Naive thymus-derived CD8-positive, alpha-beta T cell (primary cell): ENCODE measurements at places on chromosomes 5 and 9.

DNA sequence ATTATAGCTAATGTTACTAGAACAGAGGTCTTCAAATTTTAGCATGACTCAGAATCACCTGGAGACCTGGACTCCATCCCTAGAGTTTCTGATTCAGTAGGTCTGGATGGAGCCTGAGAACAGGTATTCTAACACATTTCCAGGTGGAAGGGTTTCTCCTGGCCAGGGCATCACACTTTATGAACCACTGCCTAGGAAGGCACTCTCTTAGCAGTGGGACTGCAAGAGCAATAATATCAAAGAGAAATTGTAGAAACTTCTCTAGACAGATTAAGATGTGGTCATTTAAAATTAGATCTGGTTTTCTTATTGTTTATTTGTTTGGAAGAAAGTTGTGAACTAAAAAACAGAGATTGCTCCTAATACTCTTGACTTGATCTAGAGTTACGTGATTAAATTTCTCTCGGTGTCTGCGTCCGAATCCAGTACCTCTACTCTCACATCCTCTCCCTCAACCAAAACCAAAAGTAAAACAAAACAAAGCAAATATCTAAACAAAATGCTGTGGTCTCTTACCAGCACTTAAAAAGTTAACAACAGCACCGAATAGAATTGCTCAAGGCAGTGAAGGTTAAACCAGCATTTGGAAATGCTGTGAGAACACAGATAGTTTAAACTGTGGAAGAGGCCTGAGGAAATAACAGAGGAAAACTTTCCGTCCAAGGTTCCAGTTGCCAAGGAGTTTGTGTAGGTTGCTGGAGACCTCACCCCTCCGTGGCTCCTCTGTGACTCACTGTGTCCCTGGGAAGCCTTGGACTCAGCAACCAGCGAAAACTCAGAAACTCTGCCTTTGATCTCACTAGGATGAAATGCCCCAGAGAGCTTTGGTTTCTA is 193.4 kb downstream of the ARRDC3 start:
- no peak for DNase-seq

GRCh38 chr5:30390095-30390494 is 803.4 kb upstream of the CDH6 start:
- no peak for DNase-seq

DNA sequence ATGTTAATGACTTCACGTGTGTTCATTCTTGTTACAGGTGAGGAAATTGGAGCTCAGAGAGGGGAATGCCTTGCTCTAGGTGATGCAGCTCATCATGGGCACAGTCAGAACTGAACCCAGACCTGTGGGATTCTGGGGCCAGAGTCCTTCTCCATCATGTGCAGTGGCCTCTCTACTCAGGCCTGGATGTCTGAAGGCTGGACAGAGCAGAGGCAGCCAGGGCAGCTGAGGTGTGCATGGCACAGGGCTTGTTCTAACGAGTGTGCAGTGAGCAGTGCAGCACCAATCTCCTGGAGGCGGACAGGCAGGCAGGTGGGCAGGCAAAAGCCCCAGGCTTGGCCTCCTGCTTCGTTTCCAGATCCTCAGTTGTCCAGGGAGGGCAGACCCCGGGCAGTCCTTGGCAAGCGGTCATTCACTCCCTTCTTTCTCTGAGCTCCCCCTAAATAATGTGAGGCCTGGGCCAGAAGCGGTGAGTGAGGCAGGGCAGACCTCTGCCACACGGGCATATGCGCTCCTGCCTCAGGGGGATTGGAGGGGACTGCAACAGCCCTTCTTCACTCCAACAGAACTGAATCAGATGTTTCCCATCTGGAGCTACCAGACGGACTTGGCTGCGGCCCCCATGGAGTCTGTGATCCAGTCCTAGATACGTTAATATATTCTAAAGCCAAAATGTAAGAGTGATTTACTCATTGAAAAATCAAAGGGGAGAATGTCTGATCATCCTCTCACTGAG is 68.7 kb upstream of the FSTL4 start:
- no peak for DNase-seq

DNA sequence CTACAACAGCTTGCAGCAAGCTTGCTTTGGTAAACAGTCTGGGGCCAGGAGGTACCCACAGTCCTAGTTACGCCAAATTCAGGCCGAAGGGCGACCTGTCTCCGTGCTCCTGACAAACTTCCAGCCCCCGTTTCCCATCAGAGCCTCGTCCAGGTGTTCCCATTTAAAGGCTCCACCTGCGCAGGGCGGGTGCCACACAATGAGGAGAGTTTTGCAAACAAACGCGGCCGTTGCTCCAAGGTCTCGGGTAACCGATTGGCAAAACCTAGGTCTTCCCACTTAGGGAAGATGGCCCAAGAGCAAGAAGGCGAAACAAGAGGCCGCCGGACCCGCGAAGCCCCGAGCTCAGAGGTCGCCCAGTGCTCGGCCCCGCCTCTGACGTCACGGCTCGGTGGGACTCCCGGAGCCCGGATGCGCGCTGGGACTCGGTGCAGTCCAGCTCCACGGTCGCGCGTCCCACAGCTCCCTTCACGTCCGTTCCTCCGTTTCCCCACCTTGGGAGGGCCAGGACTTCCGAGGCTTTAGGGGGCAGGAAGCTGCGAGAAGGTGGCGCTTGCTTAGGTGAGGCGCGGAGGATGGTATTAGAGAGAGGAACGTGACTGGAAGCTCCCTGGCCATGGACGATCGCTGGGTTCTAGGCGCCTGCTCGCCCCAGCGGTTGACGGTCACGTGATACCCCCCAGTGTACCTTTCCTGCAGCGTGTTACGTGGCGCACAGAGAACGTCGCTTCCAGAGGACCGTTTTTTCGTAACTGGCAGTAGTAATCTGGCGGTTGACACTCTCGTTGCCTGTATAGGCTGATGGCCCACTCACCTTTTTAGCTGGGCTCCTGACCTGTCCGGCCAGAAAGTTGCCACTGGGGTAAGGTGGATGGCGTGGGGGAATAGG is 41.8 kb upstream of the KDM4C start:
- DNase-seq: peak; percentile 31

DNA sequence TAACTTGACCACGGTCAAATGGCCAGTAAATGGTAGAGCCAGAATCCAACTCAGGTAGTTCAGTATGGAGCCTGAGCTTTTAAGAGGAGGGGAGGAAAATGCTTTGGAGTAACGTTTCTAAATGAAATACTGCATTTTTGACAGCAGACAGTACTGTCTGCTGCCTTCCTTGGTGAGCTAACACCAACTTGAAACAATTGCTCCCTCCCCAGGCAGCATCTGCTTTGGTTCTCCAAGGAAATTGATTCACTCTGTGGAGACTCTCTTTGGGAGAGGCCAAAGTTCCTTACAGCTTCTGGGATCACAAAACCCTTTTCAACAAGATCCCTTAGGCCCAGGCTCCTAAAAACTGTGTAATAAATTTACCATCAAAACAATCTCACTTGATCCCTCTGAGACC is 75.2 kb upstream of the SSBP2 start:
- DNase-seq: no peak

DNA sequence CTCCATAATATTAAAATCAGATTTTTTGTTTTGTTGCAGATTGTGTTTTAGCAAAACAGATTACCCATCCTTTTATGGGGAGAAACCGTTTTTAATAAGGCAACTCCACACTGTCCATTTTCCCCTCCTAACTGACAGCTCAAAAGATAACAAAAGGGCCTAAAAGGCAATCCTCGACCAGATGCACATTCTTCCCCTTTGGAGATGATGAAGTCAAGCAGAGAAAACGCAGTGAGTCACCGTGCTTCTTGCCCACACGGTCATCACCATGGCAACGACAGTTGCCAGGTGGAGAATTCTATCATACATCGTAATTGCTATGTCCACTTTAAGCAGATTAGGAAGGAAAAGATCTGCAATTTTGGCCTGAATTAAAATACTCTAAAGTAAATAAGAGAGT is 96.4 kb downstream of the DIRAS2 start:
- DNase-seq: no peak

DNA sequence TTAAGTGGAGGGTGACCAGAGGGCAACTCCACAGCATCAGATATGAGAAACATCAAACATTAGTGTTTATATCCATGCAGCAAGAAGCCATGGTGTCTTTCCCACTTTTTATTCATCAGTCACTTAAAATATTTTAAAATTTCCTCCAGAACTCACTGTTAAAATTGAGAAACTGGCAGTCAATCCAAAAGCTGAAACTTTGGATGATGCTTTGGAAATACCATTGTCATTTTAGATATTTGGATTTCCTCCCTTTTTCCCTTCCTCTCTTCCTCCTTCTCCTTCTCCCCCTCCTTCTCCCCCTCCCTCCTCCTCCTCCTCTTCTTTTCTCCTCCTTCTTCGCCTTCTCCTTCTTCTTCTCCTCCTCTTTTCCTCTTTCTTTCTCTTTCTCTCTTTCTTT is 33.1 kb upstream of the NTRK2 start:
- DNase-seq: no peak

DNA sequence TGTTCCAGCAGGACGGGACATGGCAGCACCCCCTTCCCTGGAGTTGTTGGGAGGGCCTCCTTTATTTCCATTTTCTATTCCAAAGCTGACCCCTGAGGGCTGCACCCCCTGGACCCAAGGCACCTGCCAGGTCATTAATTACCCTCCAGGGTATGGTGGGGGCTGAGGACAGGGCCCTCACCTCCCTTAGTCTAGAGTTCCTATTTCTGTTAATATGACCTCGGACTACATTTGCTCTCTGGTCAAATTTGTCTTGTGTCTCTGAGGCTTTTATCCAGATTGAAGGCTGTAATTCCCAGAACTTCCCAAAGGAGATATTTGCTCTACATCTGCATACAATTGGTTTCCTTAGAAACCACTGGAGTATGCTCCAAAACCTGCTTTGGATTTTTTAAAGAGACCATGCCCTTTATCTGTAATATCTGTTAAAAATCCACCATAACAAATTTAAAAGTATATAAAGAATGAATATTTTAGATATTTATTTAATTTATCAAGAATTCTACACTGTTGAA is 16.8 kb downstream of the PHF2 start:
- DNase-seq: no peak

DNA sequence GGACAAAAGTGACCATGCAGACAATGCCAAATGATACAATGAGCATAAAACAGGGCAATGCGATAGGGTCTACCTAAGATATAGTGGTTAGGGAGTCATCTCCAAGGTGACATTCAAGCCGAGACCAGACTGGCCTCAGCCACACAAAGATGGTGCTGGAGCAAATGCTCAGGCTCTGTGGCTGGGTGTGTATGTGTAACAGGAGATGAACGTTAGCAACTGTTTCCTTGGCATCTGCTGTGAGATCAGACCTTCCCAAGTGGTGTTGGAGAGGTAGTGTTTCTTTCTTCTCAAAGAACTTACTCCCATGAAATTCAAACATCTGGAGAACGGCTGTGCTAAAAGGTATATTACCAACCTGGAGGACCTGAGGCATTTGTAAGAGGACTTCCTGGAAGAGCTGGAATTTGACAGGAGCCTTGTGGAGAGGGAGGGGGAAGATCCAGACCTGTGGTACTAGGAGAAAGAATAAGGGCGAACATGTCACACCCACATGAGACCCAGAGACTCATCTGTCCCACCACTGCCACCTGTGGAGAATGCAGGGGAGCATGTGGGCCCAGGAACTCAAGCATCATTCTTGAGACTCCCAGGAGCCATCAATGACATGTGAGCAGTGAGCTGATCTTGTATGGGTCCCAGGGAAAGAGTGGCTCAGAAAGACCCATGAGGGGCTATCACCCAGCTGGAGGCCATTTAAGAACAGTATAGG is 21.4 kb upstream of the ANXA6 start:
- DNase-seq: no peak

GRCh38 chr9:16138561-16139491 is 586.0 kb downstream of the CCDC171 start:
- DNase-seq: no peak

- no peak for DNase-seq
These were observed 72.0 kb downstream of the ANKRD33B start for GRCh38 chr5:10635867-10636350.

- no peak for DNase-seq
These were observed 798 bp downstream of the PITX1 start for GRCh38 chr5:135032999-135033861.

GRCh38 chr5:135308752-135309151 is 90.3 kb downstream of the MACROH2A1 start:
- no peak for DNase-seq

DNA sequence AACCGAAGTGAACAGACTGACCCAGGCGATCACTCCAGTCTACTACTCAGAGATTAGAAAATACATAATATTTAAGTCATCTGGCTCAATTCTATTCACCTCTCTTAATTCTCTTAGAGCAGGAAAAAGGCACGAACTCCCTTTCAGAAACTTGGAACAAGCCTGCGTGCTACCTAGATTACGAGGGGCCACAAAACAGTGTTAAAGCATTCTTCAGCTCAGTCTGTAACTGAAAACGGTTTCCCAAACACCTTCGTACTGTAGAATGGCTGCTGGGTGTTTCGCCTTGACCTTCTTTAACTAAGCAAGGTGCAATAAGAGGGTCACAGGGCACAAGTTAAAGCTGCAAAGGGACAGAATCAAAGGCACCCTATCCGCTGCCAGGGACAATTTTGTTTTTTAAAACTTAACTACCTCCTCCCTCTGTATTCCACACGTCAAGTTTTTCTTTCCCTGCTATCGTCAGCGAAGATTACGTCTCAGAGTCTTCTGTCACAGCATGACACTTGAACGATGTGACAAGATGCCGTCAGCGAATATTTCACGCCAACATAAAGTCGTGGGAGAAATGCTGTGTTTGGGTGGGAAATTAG is 687 bp downstream of the LYSMD3 start:
- peak; percentile 47 for DNase-seq

DNA sequence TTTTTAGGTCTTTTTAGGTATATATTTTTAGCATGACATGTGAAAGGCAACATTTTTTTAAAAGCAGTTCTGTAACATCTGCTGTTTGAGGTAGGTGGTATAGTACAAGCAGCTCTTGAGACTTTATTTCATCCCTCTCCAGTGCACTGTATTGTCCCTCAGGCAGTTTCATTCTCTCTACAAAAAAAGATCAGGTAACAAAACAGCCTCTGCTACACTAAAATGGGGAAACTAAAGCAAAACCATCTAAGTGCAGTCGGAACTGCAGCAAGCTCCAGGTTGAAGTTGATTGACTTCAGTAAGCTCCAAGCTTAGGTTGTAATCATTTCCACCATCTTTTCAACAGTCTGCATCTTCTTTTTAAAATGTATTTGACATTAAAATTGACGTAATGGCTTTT is 195.6 kb downstream of the DEPDC1B start:
- no peak for DNase-seq

DNA sequence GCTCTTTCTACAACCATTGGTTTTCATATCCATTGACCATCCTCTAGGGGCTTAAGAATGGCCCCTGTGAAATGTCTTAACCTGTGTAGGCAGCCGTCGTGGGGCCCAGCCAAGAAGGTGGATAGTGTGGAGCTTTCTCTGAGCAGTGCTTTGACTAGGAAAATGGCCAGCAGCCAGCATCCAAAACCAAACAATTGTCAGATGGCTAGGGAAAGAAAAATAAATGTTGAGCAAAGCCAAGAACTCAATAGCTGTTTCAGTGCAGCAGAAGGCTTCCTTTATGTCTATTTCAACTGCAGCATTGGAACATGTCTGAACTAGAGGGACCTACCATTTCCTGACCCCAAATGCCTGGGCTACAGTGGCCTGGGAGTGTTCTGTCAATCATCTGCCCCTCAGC is 374.9 kb downstream of the TLE4 start:
- DNase-seq: no peak
